NCI-H524 (cell line): ENCODE measurements at places on chromosomes 2 and 18.

DNA sequence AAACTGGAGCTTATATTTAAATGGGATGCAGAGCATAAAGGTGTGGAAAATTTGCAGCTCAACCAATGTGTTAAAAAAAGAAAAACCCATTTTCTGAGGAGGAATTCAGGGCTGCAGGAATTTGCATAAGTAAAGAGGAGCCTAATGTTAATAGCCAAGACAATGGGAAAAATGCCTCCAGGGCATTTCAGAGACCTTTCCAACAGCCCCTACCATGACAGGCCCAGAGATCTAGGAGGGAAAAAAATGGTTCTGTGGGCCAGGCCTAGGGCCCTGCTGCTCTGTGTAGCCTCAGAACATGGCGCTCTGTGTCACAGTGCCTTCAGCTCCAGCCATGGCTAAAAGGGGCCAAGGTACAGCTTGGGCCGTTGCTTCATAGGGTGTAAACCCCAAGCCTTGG is 719.7 kb upstream of the ACVR2A start:
- no peak for DNase-seq

DNA sequence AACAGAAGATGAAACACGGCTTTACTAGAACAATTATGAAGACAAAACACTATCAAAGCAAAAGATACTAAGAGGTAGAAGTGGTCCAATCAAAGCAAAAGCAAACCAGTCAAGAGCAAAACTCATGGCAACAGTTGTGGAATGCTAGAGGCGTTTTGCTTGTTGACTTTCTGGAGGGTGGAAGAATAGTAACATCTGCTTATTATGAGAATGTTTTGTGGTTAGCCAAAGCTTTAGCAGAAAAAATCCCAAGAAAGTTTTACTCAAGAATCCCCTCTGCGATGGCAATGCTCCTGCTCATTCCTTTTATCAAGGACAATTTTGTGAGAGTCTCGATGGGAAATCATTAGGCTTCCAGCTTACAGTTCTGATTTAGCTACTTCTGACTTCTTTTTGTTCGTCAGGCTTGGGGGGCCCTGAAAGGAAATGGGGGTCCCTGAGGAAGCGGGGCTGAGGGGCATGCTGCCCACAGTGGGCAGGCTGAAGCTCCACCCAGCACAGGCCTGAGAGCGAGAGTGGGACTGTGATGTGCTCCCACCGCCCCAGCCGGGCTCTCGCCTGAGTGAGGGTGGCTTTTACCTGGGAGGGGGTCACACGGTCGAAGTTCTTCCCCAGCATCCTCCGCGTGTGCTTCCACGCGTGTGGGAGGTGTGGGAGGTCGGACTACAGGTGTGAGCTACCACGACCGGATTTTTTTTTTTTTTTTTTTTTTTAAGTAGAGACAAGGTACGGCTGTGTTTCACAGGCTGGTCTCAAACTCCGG is 49.0 kb upstream of the MC4R start:
- no peak for DNase-seq

DNA sequence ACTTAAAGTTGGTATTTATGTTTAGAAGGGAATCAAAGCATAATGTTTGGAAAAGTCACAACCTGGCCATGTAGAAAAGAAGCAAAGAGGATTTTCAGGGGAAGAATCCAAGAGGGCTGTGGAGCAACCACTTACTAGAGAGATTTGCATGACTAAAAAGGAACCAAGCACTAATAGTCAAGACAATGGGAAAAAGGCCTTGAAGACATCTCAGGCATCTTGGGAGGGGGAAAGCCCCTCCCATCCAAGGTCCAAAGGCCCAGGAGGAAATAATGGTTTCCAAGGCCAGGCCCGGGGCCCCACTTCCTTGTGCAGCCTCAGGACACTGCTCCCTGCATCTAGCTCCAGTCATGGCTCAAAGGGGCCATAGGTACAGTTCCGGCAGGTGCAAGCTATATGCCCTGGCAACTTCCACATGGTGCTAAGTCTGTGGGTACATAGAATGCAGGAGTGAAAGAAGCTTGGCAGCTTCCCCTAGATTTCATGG is 128.1 kb downstream of the EIPR1 start:
- DNase-seq: no peak

DNA sequence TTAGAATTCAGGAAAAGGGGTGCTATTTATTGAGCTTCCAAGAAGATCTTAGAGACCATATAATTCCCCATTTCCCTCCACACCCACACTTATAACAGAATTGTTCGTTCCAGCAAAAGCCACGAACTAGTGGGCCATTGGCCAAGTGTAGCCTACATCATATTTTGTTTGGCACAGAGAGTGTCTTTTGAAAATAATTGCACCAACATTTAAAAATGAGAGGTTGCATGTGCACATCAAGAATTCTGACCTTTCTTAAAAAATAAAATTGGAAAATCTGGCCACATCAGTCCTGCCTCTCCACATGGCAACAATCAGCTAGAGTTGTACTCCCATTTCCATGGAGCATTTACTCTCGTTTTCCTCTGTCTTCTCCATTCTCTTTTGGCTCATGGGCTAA is 655.5 kb upstream of the FANCL start:
- DNase-seq: no peak

- DNase-seq: no peak
Measured at GRCh38 chr2:117537032-117537431, 277.5 kb upstream of the DDX18 start.
